NCI-H1105 (cell line): ENCODE measurements at places on chromosomes 2 and 18.
A peak's percentile ranks its signal among the peaks of the same experiment; 100 is the strongest.

DNA sequence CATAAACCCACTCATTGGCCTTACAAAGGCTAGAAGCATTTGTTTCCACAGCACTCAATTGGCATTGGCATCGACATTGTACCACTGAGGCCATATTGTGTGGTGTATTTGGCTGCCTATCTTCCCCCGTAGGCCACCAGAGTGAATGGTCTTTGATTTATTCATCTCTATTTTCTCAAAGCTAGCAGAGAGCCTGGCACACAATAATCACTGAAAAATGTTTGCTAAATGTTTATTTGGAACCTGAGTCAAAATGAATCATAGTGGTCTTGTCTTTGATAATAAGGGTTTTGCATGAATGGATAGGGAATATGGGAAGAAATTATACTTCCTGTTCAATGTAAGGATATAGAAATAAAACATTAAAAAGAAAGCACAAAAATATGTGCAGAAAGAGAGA is 107.3 kb upstream of the SLC8A1 start:
- DNase-seq = no peak

GRCh38 chr2:75268112-75268511 is 68.8 kb upstream of the TACR1 start:
- DNase-seq = no peak

DNA sequence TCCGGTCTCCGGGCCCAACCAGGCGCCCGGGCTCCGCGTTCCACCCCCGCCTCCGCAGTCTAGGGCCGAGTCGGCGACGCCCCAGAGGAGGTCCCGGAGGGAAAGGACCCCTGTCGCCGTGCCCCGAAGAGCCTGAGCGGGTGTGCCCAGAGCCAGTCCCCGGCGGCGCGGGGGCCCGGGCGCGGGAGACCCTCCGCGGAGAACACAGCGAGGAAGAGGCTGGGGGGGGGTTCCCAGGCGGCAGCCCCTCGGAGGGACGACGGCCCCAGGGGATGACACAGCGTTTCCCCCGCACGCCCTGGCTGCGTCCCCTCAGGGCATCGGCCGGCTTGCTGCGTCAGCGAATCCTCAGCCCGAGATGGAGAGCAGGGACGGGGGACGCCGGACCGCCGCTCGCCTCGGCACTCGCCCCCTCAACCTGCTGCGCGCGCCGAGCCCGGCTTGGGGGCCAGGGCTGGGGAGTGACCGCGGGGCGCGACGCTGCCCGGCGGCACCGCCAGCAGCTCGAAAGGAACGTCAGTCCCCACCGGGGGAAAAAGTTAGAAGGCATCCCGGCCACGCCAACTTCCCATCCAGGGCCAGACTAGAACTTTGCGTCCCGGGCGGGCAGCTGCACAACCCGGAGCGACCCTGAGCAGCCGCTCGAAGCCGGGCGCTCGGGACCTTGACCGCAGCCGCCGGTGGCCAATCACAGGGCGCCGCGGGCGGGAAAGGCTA is 711 bp downstream of the SFXN5 start:
- DNase-seq = no peak

GRCh38 chr18:34352385-34353163 is 127.9 kb upstream of the NOL4 start:
- peak; percentile 72 for DNase-seq

- DNase-seq = no peak
Measured at GRCh38 chr2:132632000-132632649, 37.9 kb downstream of the LYPD1 start.

DNA sequence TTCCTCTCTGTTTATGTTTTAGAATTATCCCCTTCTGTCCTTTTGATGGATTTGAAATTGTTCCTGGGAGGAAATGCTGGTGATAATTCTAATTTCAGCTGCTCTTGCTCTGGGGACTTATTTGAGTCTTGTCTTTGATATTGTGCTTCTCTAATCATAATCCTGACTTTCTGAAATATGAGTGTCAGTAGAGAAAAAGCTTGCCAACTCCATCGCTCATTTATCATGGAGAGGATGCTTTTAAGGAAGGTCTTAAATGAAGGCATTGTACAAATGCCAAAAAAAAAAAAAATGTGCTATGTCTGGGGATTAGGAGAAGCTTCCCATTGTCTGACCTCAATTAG is 159.5 kb downstream of the NYAP2 start:
- DNase-seq = no peak

DNA sequence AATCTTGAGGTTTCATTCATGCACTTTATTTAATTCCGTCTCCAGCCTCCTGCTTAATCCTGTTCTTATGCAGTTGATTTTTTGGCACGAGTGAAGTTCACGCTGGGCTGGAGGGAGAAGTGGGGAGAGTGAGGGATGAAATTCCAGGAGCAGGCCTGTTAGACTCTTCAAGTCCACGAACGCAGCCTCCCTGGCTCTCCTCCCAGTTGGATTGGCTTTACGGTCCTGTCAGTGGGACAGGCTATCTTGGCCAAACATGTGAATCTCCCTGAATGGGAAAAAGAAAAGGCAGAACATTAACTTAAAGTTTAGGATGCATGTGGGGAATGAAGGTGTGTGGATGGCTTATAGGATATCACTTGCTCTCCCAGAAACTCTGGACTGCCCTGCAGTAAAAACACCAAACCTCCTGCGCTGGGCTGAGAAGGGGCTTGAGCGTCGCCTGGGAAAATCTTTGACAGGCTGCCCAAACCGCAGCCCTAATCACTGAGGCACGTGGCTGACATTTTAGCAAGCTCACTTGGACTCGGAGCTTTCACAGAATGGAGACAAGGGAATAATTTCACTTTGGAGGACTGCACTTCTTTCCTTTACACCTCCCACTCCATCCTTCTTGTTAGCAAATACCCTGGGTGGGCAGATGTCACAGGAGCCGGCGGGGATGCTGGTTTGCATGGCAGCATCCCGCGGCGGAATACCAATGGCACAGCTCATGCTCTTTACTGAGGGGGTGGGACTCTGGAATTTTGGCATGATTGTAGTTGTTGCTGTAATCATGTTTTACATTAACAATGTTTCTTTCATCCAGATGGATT is 93.9 kb downstream of the ACKR3 start:
- DNase-seq = no peak

- no peak for DNase-seq
Measured at GRCh38 chr18:10312326-10313015, 142.0 kb upstream of the APCDD1 start.
